ENCODE measurements at places on chromosomes 1 and 21.
A peak's percentile ranks its signal among the peaks of the same experiment; 100 is the strongest.

GRCh38 chr21:30232011-30232410 is 16.1 kb upstream of the CLDN8 start:
- DNase-seq: no peak

DNA sequence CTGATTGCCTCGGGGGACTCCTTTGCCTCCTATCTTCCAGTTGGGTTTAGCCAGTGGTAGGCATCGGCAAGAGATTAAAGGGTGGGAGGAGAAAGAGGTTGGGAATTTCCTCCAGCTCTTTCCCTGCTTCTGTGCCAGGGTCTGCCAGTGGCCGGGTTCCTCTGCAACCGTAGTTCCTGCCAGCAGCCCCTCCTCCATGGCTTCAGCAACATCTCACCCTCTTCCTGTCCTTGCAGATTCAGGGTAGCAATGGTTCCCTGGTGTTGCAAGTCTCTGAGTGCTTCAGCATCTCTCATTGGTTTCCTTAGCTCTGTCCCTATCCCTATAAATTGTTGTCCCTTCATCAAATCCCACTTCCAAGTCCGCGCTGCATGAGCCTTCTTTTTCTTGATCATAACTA is 223.1 kb upstream of the JUN start:
- no peak for DNase-seq

- no peak for DNase-seq
Observed at GRCh38 chr1:179545321-179545720, 30.4 kb downstream of the NPHS2 start.

GRCh38 chr1:40783001-40783905 is at the start of gene KCNQ4:
Gene KCNQ4 (plus strand): TSS chr1:40783787. CDS start chr1:40784094, 307 bp downstream.
- DNase-seq: no peak

DNA sequence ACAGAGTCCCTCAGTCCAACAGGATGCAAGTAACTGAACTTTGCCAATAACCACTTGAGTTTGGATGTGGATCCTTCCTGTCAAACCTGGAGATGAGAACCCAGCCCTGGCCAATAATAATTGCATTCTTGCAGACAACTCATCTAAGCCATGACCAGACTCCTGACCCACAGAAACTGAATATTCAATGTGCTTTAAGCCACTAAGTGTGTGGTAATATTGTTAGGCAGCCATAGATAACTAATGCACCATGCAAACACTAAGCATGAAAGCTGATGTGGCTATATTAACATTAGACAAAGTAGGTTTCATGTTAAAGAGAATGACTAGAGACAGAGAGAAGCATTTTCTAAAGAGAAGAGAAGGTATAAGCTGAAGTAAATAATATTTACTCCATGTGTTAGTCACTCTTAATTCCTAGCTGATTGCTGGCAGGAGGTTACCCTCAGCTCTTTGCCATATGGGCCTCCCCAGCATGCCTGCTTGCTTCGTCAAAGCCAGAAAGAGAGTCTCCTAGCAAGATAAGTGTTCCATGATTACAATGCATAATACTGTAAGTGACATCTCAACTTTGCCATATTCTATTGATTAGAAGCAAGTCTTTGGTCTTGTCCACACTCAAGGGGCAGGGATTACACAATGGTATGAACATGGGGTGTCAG is 276.4 kb upstream of the PLXNA2 start:
- DNase-seq: no peak

DNA sequence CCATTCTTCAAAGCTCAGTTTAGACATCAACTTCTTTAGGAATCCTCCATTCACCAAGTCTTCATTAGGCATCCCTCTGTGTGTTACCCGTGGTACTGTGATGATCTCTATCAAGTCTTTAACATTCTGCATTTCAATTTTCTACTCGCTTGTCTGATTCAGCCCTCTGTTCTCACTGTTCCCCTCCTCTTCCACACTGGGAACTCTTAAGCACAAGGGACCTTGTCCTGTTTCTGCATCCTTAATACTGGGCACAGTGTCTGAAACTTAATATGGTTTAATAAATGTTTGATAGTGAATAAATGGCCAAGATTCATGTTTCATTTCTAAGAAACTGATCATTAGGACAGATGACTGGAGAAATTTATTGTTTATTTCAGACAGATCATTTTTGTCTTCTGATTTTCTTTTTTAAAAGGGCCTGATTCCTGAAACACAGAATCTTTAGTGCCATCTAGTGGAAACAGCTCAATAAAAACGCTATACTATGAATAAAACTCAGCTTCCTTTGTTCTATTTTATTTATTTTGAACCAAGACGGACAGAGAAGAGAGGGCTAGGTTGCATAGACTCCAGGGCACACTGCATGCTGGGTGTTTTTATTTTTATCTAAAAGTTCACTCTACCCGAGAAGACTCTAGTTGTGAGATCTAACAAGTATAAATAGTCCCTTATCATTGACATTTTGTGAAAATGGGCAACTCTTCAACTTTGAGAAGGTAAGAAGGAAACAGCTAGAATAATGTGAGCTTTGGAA is 7.0 kb upstream of the TRIM45 start:
- DNase-seq: no peak

DNA sequence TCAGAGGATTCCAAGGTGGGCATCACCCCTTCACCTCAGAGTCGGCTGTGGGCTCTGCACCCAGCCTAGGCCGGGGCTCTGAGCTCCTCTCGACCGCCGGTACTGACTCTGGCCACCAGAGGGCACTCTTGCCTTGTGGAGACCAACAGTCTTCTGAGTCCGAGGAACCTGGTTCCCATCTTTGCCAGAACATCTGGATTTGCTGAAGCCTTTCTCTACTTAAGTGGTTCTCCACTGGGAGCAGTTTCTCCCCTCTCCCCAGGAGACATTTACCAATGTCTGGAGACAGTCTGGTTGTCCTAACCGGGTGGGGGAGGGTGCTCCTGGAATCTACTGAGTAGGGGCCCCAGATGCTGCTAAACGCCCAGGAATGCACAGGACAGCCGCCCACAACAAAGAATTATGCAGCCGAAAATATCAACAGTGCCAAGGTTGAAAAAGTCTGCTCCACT is 9.4 kb downstream of the ETV3L start:
- DNase-seq: peak; percentile 57

DNA sequence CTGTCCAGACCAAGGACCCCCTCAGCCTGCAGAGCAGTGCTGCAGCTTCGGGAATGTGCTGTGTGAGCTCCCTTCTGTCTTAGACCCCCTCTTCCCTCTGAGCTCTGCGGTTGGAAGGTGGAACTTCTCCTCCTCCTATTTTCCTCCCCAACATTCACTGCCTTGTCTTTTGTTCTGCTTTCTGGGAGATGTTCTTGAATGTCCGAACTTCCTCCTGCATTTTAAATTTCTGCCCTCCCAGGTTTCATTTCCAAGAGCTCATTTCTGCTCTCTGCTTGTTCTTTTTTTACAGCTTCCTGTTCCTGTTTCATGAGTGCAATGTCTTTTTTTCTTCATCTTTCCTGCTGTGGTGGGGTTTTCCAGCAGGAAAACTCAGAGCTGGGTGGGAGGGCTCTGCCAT is 29.3 kb downstream of the RRP1 start:
- no peak for DNase-seq

DNA sequence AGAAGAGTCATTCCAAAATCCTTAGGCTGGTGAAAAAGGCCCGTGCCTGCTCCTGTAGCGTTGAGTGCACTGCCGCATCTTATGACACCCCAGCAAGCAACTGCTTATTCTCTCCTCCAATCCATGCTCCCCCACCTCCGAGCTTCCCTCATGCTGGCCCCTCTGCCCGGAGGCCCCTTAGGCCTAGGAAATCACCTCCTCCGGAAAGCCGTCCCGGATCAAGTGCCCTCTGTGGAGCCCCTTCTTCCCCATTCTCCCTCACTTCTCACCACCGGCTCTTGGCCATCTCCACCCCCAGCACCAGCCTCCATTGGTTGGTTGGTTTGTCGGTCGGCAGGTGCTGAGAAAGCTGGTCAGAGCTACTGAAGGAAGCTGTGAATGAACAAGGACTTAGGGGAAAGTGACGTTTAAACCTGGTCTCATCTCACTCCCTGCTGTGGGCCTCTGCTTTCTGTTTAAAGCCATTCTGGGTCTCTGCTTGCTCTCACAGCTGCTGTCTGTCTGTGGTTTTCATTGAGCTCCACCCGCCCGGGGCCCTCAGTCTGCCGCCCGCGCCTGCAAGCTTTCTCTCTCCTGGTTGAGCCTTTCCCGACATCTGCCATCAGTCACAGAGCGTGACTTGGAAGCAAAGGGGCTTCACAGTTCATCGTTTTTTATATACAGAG is 122.2 kb downstream of the KCNN3 start:
- DNase-seq: no peak

DNA sequence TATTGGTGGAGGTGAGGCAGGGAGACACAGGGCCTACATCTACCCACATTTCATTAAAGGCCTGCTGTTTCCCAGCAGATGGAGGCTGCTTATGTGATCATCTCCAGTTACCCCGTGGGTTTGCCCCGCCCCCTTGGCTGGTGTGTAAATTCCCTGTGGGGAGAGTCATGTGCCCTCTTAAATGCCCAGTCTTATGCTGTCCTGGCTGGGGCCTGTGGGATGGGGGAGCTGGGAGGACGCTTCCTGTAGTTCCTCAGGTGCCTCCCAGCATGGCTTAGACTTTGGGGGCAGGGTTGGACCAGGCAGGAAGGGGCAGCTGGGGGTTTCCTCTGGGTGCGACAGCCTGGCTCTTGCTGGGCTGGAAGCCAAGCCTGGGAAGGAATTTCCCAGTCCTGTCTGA is 15.5 kb upstream of the CITED4 start:
- DNase-seq: peak; percentile 41

- no peak for DNase-seq
Observed at GRCh38 chr21:37272897-37273296, 5.8 kb upstream of the VPS26C start.

GRCh38 chr1:230167419-230167852 is 100.4 kb downstream of the GALNT2 start:
- DNase-seq: no peak

DNA sequence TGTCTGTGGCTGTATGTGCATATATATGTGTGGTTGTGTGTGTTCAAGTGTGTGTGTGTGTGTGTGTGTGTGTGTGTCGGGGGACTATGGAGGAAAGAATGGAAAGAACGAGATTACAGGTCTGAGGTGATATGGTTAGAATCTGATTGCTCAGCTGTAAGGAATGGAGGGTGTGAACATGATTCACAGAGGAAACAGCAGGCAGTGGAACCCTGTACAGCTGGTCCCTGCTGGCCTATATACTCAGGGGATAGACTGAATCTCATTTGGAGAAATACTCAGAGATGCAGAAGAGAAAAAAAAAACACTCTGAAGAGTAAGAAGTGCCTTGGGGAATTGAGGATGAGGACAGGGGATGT is 180.1 kb upstream of the ESRRG start:
- no peak for DNase-seq

- DNase-seq: peak; percentile 96
Observed at GRCh38 chr1:173431304-173432045, 45.7 kb upstream of the PRDX6 start.

- DNase-seq: no peak
Observed at GRCh38 chr1:70079546-70079945, 125.8 kb downstream of the LRRC40 start.

DNA sequence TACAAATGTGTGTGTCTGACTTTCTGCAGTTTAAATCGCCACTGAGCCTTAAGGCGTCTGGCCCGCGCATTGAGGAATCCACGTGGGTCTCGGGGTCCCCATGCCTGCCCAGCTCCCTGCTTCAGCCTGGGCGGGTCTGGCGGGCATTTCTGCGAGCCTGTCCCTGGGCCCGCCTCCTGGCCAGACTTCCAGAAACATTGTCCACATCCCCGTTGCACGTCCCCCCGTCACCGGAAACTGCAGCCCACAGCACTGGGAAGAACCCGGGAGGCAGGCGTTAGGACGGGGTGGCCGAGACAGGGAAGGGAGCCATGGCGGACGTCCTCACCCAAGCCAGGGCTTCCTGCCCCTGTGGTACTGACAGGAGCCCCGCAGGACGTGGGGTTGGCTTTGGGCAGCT is 113.1 kb upstream of the COL6A1 start:
- DNase-seq: no peak

- no peak for DNase-seq
Observed at GRCh38 chr1:180094705-180095295, 59.9 kb upstream of the QSOX1 start.

GRCh38 chr1:64005801-64006200 is 197.6 kb upstream of the UBE2U start:
- DNase-seq: no peak

- DNase-seq: no peak
Observed at GRCh38 chr1:209341146-209341545, 242.4 kb upstream of the CAMK1G start.

DNA sequence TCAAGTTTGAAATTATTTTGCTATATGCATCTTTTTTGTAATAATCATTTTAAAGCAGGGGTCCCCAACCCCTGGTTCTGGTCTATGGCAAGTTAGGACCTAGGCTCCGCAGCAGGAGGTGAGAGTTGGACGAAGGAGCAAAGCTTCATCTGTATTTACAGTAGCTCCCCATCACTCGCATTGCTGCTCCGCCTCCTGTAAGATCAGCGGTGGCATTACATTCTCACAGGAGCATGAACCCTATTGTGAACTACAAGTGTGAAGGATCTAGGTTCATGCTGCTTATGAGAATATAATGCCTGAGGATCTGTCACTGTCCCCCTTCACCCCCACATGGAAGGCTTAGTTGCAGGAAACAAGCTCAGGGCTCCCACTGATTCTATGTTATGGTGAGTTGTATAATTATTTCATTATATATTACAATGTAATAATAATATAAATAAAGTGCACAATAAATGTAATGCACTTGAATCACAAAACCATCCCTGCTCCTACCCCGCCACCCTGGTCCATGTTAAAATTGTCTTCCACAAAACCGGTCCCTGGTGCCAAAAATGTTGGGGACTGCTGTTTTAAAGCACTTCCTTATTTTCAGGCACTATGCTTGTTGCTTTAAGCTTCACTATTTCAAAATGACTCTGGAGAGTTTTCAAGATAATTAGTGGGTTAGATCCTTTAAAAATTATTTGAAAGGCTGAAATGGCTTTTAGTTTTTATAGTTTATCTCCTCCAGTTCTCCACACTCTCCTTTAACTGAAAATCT is 74.8 kb downstream of the PLA2G4A start:
- DNase-seq: no peak

- peak; percentile 44 for DNase-seq
Observed at GRCh38 chr1:55718758-55719671, 503.9 kb upstream of the USP24 start.

DNA sequence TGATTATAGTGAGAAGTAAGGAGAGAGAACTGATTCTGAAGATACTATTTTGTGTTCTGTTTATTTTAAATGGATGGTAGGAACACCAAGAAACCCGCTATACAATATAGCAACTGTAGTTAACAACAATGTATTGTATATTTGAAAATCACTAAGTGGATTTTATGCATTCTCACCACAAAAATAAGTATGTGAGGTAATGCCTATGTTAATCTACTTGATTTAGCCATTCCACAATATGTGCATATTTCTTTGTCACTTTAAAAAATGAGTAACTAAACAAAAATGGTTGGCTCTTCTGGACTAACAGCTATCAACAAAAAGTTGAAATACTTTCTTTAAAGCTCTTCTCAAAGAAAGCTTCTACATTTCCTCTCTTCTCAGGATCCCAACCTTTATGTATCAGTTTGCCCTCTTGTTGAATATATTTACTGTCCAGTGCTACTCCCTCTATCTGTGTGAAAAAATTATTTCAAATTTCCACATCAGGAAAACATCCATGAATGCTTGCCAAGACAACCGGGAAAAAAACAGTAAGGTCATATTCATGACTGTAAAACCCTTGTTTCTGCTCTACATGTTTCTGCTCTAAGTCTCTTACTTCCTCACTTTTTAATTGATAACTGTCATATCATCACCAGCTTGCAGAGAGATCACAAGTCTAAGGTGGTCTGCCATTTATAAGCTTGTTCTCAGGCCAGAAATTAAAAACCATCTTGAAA is 27.0 kb downstream of the CLCA4 start:
- DNase-seq: no peak

All from GOT3 (cell line).